ENCODE measurements at places on chromosomes 3 and 15.
A peak's percentile ranks its signal among the peaks of the same experiment; 100 is the strongest.

GRCh38 chr3:8069471-8069870, 432.2 kb upstream of the LMCD1 start:
- no peak for DNase-seq

DNA sequence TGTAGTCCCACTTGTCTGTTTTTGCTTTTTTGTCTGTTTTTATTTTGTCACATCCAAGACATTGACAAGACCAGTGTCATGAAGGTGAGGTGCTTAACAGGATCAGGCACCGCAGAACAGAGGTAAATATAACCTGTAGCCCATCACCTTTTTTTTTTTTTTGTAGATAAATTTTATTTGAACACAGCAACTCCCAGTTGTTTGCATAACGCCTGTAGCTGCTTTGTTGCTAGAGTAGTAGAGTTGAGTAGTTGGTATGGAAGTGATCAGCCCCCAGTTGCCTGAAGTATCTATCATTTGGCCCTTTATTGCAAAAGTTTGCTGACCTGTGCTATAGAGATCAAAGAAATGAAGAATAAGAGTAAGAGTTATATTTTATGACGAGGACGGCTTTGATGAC, 135.0 kb downstream of the TCF12 start:
- DNase-seq, result no peak

- no peak for DNase-seq
Measured at GRCh38 chr3:44510000-44510368, 32.5 kb upstream of the ZNF445 start.

GRCh38 chr3:181541414-181541813, 170.3 kb upstream of the SOX2 start:
- DNase-seq, result no peak

- no peak for DNase-seq
Measured at GRCh38 chr15:49831206-49831965, 210.5 kb downstream of the DTWD1 start.

DNA sequence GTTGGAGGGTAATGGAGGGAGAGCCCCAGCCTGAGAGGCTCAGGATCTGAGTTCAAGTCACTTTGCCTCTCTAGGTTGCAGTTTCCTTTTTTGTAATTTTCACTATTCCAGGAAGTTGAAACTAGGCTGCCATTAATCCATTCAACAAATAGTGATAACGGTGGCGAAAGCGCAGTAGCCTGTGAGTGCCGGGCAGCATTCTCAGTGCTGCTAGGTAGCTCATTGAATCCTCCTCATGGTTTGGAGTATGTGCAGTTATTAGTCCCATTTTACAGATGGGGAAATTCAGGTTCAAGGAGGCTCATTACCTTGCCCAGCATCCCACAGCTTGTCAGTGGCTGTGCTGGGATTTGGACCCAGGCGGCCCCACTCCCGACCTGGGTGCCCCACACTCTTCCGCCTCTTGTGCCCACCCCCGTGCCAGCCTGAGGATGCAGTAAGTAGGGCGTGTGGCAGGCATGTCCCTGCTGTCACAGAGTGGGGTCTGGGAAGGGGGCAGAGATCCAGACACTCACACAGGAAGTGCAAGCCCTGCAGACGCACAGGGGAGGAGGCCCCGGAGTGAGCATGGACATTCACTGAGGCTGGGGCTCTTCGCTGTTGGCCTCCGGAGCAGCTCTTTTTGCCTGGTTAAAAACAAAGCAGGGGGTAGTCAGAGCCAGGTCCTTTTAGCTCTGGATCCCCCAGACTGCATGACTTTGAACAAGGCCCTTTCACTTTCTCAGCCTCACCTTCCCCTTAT, 58.8 kb downstream of the SLC6A6 start:
- DNase-seq, result no peak

DNA sequence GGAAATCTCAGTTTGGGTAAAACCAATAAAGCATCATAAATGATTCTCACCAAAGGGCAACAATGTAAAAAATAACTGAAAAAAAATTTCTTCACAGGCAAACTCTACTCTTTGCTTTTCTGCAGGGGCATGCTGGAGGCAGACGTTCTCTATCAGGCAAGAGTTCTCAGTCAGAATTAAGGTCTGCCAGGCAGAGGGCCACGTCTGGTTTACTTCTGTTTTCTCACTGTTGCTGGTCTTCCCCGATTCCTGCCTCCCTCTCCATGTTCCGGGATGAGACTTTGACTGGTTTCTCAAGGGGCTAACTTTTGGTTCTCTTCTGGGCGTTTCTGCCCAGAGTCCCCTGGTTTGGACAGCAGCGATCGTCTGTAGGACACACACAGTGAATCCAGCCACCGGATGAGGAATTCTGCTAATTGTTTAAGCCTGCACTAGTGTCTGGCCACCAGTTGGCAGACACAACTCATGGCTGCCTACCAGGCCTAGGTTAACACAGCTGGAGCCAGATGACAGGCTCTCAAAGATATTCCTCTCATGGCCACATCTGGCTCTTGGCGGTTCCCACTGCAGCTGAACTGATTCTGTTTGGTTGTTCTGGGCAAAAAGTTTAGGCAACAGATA, 273.1 kb downstream of the FOXP1 start:
- DNase-seq, result no peak

DNA sequence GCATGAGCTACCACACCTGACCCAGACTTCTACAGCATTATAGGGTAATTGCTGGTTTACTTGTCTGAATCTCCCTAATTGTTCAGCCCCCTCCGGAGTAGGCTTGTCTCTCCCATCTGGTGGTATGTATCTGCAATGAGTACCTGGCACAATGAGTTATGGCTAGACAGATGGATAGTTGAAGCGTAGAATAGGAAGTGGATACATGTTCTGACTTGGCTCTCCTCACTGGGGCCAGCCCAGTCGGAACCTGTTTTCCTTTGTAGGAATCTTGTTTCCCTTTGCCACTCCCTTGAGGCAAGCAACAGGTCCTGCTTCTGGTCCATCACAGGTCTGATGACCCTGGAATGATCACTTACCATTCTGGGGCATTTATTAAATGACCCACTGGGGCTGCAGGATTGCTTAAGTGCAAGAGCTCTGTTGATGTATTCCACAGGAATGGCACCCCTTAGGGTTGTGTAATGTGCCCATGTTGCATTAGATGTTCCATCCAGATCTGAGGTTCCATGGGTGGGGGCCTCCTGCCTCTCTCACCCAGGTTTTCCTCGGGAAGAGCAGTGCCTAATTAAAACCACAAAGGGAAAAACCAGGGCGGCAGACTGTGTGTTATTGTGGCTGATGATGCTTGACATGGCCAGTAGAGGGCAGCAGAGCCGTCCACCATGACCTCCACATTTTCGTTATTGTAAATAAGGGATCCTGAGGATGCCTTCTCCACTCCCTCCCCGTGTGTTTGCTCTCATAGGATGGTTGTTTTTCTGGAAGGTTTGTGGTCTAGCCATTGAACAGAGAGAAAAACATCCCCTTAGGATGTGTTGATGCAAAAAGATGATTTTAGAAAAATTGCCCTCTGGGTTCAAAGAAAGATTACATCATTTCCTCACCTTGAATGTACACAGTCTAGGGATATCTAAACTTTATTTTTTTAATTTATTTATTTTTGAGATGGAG, 58.0 kb downstream of the CMTM8 start:
- DNase-seq, result peak; percentile 11

DNA sequence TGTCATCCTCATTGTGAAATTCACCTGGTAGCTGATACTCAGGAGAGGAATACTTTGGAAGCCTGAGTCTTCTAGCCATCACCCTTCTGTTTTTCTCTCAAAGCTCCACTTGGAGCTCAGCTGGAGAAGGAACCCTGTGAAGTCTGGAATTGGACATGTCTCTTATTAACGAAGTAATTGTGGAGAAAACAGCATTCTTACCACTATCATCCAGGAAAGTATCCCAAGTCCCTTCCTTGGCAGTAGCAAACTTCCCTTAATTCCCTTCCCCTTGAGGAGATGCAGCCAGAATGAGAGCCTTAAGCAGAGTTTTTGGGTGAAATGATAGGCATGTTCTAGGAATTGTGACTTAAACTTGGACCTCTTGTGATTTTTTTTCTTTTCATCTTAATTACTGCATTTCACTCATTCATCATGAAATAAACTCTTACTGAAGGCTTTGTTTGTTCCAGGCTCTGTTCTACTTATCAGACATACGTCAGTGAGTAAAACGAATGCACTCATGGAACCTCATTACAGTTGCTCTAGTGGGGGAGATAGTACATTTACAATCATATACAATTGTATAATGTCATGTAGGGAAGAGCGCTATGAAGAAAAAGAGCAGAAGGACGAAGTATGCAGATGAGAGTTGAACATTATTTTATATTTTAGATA, 30.5 kb upstream of the TCF12 start:
- no peak for DNase-seq

DNA sequence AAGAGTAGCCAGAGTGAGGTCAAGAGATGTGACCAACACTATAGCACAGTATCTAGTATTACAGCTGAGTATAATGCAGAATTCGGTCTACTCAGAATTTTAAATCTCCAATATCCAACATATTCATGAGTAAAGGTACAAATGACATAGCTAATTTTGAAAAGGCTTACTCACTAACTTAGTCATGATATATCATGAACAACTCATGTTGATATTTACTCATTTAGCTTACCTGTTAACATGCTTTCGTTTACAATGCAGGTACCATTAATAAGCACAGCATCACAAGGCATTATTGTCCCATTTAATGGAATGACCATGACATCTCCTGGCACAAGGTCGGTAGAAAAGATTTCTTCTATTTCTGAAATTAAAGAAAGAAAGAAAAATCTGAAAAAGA, 36.9 kb downstream of the ATP13A3 start:
- DNase-seq, result no peak

DNA sequence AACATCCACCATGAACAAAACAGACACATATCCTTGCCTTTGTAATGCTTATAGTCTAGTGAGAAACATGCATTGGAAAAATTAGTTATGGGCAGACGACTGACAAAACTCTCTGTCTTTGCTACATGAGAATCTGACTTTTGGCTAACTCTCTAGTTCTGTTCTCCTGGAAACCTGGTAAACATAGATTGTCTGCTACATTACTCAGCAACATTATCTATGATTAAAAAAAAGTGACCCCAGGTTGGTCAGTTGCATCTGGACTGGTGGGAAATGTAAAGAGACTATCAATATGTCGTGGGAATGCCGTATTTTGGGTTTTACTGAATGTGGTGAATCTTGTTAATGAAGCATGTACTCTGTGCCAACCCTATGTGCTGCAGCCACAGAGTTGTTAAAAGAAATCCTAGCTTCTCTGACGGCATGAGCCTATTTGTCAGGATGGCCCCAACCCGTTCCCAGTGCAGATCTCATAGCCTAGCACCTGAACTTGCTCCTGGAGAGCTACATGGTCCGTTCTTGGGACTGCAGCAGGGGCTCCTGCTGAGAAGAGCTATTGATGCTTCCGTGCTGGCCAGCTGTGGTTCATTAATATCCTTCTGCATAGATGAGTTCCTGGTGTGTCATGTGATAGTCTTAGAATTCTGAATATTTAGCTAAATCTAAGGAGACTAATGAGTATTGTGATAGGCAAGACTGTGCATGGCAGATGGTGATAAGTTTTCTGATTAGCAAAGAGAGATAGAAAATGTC, 311.7 kb upstream of the ZNF717 start:
- no peak for DNase-seq

GRCh38 chr3:116070061-116070460, 375.2 kb downstream of the LSAMP start:
- no peak for DNase-seq

All from CMK (cell line).